Skin of body (tissue), 3 donors: ENCODE measurements at places on chromosomes 7 and 10. TPM values are rescaled to one million over a fixed set of nuclear protein-coding genes. Genes with fewer than 3 reads are reported as not detected.

Gene CYP3A4
- 2.6 TPM for total RNA-seq

Gene GHRHR
- not detected for total RNA-seq

Gene POLR3A
- total RNA-seq = 14.2 TPM

Gene UPK3B
- total RNA-seq = 1.7 TPM

Gene SFMBT2
- total RNA-seq = 5.8 TPM

Gene SUPV3L1
- 21.3 TPM for total RNA-seq

Gene DRGX
- 0.20 TPM for total RNA-seq

Gene GPR22
- total RNA-seq = 0.20 TPM

Gene CADPS2
- total RNA-seq = 8.3 TPM

Gene WDR86
- 14.0 TPM for total RNA-seq

Gene CALHM1
- not detected for total RNA-seq

Gene SLC18A3
- not detected for total RNA-seq

Gene OR2A42
- 0.10 TPM for total RNA-seq

Gene ENO4
- total RNA-seq = 0.39 TPM

Gene ENKUR
- total RNA-seq = 0.39 TPM

Gene ZNF239
- 5.6 TPM for total RNA-seq

Gene NPFFR1
- total RNA-seq = 0.59 TPM

Gene NKX2-3
- not detected for total RNA-seq

Gene ZNF746
- total RNA-seq = 9.3 TPM

Gene FEZF1
- not detected for total RNA-seq

Gene UCMA
- total RNA-seq = not detected

Gene ASZ1
- total RNA-seq = not detected

Gene LLCFC1
- not detected for total RNA-seq

Gene IFIT1
- total RNA-seq = 16.8 TPM

Gene ITGB8
- 27.1 TPM for total RNA-seq

Gene LEP
- total RNA-seq = 0.59 TPM

Gene PRSS2
- total RNA-seq = not detected

Gene SLC26A3
- not detected for total RNA-seq

Gene POP7
- total RNA-seq = 23.9 TPM

Gene ETV1
- total RNA-seq = 8.7 TPM
